ENCODE measurements at places on chromosomes 16 and 17.

GRCh38 chr17:2749784-2750181, 331 bp upstream of the CCDC92B start:
- DNase-seq, result no peak

GRCh38 chr17:51184124-51184523, 17.9 kb downstream of the NME2 start:
- DNase-seq, result no peak

DNA sequence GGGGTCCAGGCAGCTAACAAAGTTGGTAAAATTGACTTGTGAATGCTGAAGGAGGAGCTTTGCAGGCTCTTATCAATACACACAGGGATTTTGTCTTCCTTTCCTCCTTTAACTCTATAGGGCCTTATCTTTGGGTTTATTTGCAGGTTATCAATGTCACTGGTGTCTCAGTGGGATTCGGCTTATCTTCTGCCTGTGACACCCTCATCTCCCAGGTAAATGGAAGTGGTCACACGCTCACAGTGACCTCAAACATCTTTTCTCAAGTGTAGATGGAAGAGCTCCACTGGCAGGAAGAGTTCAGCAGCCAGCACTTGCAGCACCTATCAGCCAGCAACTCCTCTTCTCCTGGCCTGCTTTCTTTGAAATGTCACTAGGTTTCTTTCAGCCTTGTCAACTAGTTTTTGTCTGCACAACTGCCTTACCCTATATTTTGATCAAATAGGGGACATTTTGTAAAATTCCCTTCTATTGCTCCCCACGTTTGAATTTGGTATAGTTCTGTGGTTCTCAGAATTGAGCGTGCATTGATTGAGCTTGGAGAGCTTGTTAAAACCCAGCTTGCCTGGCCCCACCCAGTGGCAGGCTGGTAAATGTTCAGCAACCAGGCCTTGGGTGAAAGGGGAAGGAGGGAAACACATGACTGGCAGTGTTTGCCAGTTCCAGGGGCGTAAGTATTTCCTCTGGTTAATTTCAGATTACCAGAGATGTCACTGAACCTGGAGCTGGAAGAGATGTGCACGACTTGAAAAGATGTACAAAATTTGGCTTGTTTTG, 12.8 kb downstream of the SLC47A1 start:
- no peak for DNase-seq

- DNase-seq, result no peak
Measured at GRCh38 chr17:603406-604114, 111.1 kb downstream of the VPS53 start.

- no peak for DNase-seq
Measured at GRCh38 chr16:17106243-17106791, 364.4 kb downstream of the XYLT1 start.

- DNase-seq, result no peak
Measured at GRCh38 chr17:57289130-57289529, 32.8 kb downstream of the MSI2 start.

- no peak for DNase-seq
Measured at GRCh38 chr17:81000631-81001357, 9.2 kb downstream of the CHMP6 start.

GRCh38 chr17:59373882-59374495, 42.5 kb downstream of the YPEL2 start:
- DNase-seq, result no peak

DNA sequence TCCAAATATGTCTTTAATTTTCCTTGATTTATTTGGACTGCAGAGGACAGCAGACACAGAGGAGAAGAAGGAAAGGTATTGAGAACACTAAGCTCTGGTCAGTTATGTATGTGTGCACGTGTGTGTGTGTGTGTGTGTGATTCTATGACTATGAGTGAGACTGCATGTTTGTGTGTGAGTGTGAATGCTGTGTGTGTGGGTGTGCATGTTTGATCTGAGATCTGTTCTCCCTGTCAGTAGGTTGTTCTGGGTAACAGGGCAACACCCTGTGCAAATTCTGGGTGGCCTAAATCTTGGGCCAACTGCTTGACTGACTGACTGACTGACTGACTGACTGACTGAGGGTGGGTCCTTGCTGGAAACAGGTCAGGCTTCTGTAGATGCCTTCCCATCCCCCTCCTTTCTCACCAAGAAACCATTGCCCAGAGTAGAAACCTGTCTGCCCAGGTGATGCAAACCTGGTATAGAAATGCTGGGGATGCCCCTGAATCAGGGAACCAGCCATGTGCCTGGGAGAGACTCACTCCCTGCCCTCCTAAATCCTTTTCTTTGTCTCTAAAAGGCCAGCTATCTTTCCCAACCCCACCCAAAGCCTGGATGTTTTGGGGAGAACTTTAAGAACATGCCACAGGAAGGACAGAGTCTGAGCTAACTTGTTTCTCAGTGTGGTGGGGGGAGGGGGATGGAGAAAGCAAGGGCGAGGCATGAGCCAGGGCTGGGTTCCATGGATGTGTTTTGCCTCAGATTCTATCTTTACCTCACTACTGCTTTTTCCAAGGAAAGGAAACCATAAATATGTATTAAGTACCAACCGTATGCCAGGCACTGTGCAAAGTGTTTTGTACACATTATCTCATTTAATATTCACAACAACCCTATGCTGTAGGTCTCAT, 4.5 kb upstream of the NR1D1 start:
- DNase-seq, result no peak

GRCh38 chr16:71472051-71472450, 10.0 kb upstream of the ZNF23 start:
- no peak for DNase-seq

- no peak for DNase-seq
Measured at GRCh38 chr16:26058326-26058725, 366.6 kb downstream of the HS3ST4 start.
